ENCODE measurements at places on chromosomes 2 and 18.

GRCh38 chr18:66937546-66937945 lies 333.7 kb upstream of the CDH19 start:
- DNase-seq: no peak

DNA sequence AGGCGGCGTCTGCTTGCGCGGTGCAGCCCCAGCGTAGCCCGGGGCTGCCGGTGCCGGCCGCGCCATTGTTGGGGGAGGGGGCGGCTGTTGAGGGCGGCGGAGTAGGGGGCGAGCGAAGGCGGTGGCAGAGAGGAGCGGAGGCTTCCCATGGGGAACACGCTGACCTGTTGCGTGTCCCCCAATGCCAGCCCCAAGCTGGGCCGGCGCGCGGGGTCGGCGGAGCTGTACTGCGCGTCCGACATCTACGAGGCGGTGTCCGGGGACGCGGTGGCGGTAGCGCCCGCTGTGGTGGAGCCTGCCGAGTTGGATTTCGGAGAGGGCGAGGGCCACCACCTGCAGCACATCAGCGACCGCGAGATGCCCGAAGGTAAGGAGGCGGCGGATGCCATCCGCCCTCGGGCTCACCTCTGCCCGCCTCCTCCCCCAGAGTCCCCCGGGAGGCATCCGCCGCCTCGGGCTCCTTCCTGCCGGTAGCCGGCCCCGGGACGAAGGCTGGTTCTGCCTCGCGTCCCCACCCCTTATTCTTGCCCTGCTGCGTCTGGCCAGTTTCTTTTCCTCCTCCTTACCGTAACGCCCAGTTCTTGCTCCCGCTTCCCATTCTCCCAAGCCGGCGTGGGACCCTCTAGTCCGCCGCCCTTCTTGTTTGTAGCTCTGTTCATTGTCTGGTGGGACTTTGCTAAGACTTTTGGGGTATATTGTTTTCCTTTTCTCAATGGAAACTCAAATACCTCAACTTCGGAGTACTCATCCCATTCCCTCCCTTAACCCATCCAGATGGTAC lies 500 bp downstream of the CCNYL1 start:
- peak; percentile 50 for DNase-seq

DNA sequence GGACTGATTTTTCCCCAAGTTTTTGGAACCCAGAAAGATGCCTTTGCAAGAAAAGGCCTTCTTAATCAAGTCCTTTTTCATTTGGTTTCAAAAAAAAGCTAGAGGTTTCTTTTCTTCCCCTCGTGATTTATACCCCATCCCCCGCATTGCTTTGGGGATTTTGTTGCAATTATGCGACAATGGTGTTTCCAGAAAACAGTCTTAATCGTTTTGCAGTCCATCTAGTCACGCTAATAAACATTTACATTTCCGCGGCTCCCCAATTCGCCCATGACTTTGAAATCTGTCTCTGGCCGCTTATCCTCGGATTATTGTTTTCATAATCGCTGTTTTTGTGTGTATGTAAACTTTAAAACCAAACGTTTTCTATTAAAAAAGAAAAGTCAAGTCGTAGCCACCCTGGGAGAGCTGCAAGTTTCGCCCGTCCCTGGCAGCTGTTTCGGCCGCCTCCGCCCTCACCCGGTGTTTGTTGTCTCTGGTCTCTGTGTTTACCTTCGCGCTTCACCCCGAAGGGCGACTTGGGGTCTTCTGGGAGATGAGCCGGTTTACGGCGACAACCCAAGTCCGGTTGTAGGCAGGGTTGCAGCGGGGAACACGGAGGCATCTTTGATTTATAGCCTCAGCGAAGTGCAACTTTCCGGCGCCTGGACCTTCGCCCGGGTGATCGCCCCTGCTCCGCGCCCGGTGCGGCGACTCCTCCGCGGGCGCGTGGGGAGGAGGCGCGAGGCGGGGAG lies 667 bp downstream of the SP9 start:
- DNase-seq: no peak

- no peak for DNase-seq
These were observed 65.7 kb upstream of the RTN4 start for GRCh38 chr2:55115761-55116597.

DNA sequence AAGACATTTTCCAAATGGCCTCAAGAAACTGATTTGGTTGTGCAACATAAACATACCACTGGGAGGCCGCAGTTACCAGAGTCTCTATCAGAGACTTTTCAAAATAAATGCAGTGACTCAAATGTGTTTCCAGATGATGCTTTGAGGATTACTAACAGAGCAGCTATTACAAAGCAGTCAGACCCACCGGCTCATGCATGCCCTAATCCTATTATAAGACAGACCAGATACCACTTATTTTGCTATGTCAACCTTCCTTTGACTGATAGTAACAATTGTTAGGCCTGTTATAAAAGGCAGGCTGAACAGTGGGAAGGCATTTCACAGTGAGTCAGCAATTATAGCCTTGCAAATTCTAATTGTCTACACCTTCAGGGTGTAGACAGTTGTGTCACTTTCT lies 217.7 kb downstream of the LRRTM1 start:
- no peak for DNase-seq

DNA sequence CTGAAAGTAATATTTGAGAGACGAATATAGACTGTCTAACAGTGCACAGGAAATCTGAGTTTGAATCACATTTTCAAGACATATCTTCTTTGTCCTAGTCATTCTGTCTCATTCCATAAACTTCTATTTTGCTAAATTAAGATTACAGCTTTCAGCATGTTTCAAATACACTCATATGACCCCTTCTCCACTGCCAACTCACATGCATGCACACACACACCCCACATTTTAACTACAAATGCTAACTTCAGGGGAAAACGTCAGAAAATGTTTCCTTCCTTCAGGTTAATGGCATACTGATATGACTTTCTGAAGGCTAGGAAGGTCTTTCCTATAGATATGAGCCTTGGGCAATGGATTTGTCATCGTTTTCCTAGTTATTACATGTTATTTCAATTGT lies 373.7 kb downstream of the RBM43 start:
- DNase-seq: no peak

All from testis (tissue), 5 donors.